IMR-90 (cell line): ENCODE measurements at places on chromosomes 6 and 20. TPM values are rescaled to one million over a fixed set of nuclear protein-coding genes. Genes with fewer than 3 reads are reported as not detected.
A peak's percentile ranks its signal among the peaks of the same experiment; 100 is the strongest.

DNA sequence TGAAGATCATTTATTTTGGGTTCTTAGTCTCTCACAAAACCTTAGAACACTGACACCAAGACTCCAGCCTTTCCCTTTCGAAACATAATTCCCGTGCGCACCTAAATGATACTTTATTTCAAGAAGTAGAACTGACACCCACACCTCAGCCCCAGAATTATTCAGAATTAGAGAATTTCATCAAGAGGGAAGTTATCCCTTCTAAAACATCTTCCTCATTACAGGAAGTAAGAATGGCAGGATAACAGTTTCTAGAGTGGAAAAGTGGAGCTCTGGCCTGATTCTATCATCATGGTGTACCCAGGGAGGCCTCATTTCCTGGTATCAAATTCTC, 1.4 kb upstream of the SRXN1 start:
- DNase-seq: no peak

- no peak for DNase-seq
Observed at GRCh38 chr20:47659904-47660601, 125.2 kb downstream of the SULF2 start.

Gene HLA-DPA1
- not detected in 2 replicates for polyA plus RNA-seq

GRCh38 chr6:10824819-10825218, 13.5 kb downstream of the MAK start:
- DNase-seq: no peak

DNA sequence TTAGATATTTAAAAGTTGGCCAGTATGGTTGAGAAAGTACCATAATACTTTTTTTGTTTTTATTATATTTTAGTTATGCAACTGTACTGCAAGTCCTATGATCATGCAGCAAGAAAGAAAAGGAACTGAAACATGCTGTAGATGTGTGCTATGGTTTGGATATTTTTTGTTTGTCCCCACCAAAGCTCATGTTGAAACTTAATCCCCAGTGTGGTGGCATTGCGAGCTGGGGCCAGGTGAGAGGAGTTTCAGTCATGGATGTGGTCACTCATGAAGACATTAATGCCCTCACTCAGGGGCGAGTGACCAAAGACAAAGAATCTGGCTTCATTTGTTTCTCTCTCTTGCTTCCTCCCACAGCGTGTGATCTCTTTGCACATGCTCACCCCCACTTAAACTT, 393.9 kb downstream of the PAX1 start:
- DNase-seq: no peak

DNA sequence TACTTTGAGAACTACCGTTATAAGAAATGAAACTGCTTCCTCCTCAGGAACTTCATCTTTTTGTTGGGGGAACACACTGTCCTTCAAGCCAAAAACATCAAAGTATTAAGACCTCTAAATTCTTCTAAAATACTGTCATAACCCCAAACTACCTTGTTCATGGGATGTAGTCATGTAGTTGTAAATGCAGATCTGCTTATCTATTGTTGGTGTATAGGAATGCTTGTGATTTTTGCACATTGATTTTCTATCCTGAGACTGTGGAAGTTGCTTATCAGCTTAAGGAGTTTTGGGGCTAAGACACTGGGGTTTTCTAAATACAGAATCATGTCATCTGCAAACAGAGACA, 282.9 kb upstream of the RUNX2 start:
- DNase-seq: no peak

DNA sequence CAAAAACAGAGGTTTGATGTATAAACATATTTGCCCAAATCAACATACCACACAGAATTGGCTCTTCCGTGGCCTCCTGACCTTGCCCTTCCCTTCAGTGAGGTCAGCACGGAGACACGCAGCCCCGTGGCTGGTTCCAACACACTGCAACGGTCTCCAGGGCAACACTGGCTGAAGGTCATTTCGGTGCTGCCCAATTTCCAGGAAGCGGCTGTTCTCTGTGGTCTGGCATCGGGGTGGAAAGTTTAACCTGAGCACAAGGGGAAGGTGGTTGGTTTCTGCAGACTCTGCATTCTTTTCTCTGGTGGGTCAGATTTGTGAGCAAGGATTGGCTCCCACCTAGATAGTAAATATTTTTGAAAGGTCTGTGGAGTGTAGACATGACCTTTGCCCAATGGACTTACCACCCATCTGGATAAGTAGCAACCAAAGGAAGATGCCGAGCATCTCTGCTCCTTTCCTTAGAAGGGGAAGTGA, 177.6 kb upstream of the PHACTR1 start:
- DNase-seq: no peak

- DNase-seq: no peak
Observed at GRCh38 chr6:1324936-1325335, 13.0 kb downstream of the FOXQ1 start.

GRCh38 chr20:41178904-41179432, 41.6 kb downstream of the PLCG1 start:
- DNase-seq: no peak

DNA sequence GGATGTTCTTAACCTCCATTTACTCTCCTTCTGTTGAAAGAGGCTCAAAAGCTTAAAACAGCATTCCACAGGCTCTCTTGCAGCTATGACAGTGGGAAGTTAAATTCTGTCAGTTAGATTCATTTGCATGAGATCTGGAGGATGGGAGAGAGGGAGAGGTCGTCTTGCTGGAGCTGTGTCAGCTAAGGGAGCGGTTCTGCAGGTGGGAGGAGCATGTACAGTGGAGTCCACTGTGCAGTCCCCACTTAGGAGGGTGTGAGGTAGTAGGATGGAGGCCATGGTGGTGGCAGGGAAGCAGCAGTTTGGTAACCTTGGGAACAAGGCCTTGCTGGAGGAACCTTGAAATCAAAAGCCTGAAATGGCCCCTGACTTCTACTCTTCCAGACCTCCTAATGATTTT, 12.0 kb upstream of the B4GALT5 start:
- no peak for DNase-seq

- peak; percentile 18 for DNase-seq
Observed at GRCh38 chr20:62643521-62644043, 1.3 kb downstream of the SLCO4A1 start.

DNA sequence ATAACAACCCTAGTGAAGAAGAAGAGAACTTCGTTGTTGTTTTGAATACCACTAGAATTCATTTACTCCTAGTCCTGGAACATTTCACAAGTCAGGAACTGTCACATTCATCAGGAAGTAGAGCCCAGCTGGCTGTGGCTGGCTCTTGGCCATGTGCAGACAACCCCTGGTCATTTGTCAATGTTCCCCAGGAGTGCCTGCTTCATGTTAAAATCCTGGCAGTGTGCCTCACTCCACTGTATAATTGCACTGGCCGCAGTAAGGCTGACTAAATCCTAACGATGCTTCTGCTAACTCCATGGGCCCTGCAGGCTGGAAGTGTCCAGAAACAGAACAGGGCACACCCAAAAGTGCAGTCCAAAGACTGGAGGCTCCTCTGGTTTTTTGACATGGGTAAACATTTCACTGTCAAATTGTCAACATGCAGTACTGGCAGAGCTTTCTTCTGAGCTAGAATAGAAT, 41.5 kb upstream of the ADGRF1 start:
- DNase-seq: peak; percentile 36

- DNase-seq: no peak
Observed at GRCh38 chr6:33445119-33445603, 9.2 kb upstream of the ZBTB9 start.

- DNase-seq: peak; percentile 10
Observed at GRCh38 chr20:49381558-49382493, 100.6 kb downstream of the KCNB1 start.

- no peak for DNase-seq
Observed at GRCh38 chr6:70377372-70377771, 35.9 kb upstream of the FAM135A start.

Gene KCNK5
- polyA plus RNA-seq: not detected in 2 replicates

Gene DCBLD1
- 20.1 and 21.1 TPM in 2 replicates for polyA plus RNA-seq

DNA sequence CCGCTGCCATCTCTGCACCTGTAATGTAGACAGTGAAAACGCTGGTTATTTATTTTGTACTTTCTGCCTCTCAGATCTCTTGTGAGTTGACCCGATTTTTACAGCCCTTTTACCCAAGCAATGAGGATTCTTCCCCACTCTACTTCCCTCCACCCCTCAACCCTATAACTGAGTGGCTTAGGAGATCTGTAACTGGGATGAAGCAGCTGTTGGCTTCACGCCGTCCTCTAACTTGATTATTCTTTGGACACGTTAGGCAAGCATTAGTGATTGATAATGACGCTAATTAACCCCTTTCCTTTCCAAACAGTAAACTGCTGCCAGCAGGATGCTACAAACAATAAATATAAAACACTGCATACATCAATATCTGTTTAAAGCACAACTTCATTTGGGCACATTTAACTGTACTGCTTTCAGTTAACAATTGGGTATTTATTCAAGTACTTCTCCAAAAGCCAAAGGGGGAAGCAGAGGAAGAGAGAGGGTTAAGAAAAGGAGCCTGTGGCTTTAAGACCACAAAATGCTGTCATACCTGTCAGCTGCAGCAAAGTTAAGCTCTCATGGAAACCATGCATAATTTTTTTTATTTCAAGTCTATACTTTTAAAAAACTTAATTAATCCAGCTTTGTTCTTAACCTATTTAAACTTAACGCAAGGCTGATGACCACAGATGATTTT, 21.2 kb downstream of the TFAP2A start:
- DNase-seq: no peak

DNA sequence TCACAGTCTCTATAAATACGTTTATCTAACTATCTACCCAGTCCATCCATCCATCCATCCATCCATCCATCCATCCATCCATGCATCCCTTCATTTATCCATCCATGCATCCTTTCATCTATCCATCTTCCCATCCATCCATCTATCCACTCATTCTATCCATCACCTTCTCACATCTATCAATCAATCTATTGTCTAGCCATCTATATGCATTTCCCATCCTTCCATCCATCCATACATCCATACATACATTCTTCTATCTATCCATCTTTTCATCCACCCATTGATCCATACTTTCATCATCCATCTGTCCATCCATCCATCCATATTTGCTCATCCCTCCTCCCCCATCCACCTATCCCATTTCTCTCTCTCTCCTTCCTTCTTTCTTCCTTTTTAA, 51.6 kb upstream of the CTNNBL1 start:
- no peak for DNase-seq

Gene GRM1
- not detected in 2 replicates for polyA plus RNA-seq

GRCh38 chr20:31948008-31948407, 3.8 kb downstream of the PDRG1 start:
- no peak for DNase-seq

- no peak for DNase-seq
Observed at GRCh38 chr6:163146036-163146435, 268.5 kb upstream of the QKI start.

DNA sequence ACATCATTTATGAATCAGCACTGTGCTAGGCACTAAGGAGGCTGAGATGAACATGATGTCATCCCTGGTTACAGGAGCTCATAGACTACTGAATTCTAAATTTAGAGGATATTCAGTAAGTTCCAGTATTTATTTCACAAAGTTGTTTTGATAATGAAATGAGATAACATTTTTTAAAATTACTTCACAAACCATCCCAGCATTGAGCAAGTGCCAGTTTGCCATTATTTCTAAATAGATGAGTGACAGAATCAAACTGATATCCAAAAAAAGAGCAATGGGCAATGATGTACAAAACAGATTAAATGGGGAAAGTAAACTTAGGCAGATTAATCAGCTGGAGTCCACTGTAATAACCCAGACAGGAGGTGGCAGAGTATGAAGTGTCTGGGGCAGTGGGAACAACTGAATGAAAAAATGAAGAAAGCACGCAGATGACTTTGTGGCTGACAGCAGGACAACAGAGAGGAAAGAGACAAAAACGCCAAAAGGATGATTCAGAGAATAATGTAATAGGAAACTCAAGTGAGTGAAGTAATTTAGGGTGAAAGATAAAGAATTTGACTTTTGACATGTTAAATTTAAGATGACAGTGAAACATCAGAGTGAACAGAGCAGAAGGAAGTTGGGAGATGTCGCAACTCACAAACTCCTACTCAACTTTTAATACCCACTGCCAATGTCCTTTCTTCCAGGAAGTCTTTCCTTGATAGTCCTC, 70.2 kb downstream of the RCAN2 start:
- no peak for DNase-seq

Gene SAMD3
- polyA plus RNA-seq: 3.6 and 3.9 TPM in 2 replicates

Gene FUT9
- under 0.01 TPM in 1 of 2 replicates, not detected in the other for polyA plus RNA-seq

DNA sequence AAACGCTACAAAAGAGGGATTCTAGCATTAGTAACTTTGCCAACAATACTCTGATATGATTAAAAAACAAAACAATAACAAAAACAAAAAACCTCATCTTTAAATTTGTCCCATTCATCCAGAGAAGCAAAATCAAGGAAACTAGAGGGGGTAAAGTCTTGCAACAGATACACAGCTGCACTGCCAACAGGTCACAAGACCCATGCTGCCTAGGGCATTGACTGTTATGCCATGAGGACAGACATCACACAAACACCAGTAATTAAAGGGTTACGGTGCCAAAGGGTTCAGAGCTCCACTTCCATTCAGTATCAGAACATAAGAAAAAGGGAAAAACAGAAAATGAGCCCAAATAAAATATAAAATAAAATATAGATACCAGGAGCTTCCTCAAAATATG, 1.6 kb downstream of the TBC1D20 start:
- DNase-seq: no peak

- DNase-seq: no peak
Observed at GRCh38 chr6:152499931-152500330, 137.2 kb downstream of the SYNE1 start.

Gene SYNCRIP
- 35.7 and 50.1 TPM in 2 replicates for polyA plus RNA-seq

Gene GGT7
- 25.9 and 32.8 TPM in 2 replicates for polyA plus RNA-seq

DNA sequence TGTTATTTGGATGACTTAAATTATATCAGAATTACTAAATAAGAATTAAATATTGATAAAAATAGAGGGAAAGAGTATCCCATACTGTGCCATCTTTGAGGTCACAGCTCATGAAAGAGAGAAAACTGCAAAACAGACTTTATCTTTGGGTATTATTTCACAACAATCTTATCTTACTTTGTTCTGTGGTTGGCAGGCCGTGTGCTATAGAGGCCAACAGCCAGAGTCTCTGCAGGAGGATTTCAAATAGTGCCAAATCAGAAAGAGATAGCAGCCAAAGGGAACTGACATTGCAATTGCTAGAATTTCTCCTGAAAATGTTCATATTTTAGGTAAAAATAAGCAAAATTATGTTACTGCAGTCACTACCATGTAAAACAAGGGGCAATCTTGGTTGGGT, 354.2 kb downstream of the GRIK2 start:
- no peak for DNase-seq

DNA sequence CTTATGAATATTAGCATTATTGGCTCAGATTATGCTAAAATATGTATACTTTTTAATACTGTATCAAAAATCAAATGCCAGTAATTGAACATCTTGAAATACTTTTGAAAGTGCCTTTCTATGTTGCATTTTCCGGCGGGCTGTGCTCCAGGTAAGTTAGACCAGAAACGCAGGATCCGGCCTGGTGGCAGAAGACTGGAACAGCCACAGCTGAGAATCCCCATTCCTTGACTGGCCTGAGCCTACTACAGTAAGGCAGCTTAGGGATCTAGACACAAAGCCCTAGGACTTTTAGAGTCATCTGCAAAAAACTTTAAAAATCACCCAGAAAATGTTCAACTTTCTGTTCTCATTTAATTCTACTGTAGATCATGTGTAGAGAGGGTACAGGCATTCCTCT, 138.8 kb upstream of the C6orf118 start:
- no peak for DNase-seq
